Activated T-cell treated with anti-CD3 and anti-CD28 coated beads, Interleukin-2, amount 50 U/mL, for 72 hours (primary cell): ENCODE measurements at places on chromosomes 1 and 21.

GRCh38 chr1:66346057-66346795 lies 187.7 kb upstream of the SGIP1 start:
- H3K27ac ChIP-seq = peak overlapping the region; percentile 94
- no peaks in the 10 kb centered on the region for H3K27me3 ChIP-seq
- H3K4me1 ChIP-seq = peaks cover 94% of the 10 kb centered on the region
- DNase-seq = no peak

DNA sequence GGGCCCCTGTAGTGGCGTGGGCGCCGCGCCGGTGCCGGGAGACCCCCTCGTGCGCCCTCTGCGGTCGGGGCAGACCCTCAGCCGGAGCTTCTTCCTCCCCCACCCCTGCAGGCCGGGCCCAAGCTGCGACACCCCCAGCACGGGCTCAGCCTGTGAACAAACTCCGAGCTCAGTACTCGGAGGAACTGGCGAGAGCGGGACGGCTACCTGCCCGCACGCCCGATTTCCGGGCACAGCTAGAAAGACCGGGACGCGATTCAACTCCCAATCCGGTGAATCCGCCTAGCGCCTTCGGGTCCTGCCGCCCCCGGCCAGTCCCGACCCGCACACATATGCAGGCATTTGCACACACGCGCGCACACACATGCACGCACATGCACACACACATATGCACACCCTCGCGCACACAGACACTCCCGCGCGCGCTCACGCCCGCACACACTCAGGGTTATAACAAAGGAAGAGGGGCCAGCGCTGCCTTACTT lies 580 bp upstream of the BLACAT1 start:
- H3K27me3 ChIP-seq = peaks cover 80% of the 10 kb centered on the region
- no peak for DNase-seq
- H3K36me3 ChIP-seq = no peaks in the 10 kb centered on the region

DNA sequence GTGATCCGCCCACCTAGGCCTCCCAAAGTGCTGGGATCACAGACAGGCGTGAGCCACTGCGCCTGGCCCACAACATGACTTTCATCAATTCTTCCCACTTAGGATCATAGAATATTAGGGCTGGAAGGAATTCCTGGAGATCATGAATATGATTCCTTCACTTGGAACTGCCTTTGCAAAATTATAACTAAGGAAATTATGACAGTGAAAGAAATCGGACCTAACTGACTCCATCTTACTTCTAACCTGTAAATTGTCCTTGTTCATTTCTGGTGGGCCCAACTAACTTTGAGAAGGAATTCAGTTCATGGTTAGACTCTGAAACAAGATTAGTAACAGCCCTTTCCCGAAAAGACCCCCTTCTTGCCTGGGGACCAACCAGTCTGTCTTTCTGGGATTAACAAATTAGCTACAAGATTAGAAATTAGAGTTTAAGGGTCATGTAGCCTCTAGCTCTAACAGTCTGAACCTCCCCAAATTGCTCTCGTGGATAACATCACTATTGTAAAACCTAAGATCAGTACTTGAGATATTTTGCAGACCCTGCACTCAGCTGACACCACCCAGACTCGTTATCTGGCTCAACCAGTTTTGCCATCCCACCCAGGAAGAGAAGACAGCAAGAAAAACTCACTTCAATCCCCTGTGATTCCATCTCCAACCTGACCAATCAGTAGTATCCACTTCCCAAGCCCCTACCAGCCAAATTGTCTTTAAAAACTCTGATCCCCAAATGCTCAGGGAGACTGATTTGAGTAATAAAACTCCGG lies 14.7 kb downstream of the ZBTB8OS start:
- no peak for DNase-seq
- no peak overlapping the region for H3K27ac ChIP-seq

DNA sequence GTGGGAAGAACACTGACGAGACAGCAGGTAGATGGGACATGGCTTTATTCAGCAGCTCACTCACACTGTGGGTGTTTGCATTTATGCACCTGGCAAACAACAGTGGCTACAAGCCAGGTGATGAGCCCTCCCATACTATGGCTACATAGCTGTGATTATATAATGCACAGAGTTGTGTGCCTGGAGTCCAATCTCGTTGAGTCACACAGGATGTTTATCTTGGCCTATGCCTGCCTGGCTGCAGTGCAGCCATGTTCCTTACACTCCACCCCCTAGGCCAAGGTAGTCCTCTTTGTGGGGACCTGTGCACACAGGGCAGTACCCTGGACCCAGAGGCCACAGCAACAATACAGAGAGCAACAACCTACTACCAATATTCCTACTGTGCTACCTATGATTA lies 1643.8 kb downstream of the MRPL39 start:
- no peak overlapping the region for H3K4me3 ChIP-seq
- no peaks in the 10 kb centered on the region for H3K27me3 ChIP-seq
- H3K27ac ChIP-seq = no peak overlapping the region

DNA sequence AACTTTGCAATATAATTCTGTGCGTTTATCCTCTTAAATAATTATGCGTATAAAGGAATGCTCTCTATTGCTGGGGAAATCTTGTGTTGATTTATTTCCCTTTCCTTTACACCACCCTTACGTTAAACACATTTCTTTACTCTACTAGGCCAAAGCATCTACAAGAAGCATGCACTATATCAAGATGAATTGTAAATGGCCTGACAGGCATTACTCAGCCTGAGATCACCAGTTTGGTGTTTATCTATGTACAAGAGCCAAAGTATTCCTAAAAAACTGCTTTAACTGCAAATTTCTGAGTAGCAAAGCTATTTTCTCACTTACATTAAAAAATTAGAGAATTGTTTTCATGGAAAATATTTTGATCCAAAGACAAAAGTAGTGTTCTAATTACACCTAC lies 114.8 kb downstream of the TYW3 start:
- no peaks in the 10 kb centered on the region for H3K4me1 ChIP-seq
- no peak for DNase-seq
- H3K27me3 ChIP-seq = no peaks in the 10 kb centered on the region
- H3K4me3 ChIP-seq = no peak overlapping the region
- no peak overlapping the region for H3K27ac ChIP-seq

DNA sequence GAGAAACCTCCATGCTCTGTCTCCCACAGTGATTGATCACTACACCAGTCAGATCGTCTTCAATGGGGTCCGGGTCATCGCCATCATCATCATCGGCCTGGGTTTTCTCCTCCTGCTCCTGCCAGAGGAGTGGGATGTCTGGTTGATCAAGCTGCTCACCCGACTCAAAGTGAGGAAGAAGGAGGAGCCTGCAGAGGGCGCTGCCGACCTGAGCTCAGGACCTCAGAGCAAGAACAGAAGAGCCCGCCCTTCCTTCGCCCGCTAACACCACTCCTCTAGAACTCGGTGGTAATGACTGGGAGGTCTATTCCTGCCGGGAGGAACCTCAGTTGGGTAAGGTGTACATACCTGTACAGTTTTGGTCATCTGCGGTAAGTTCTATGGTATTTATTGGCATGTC lies 50.3 kb upstream of the COA6 start:
- H3K36me3 ChIP-seq = no peaks in the 10 kb centered on the region
- peak; percentile 77 for DNase-seq
- peaks cover 55% of the 10 kb centered on the region for H3K27me3 ChIP-seq
- peak overlapping the region; percentile 63 for H3K4me3 ChIP-seq

- H3K27me3 ChIP-seq = peaks cover 44% of the 10 kb centered on the region
- H3K4me1 ChIP-seq = peaks cover 13% of the 10 kb centered on the region
- no peak overlapping the region for H3K27ac ChIP-seq
Measured at GRCh38 chr1:47180603-47181094, 9.2 kb downstream of the PDZK1IP1 start.

- no peak for DNase-seq
- no peaks in the 10 kb centered on the region for H3K36me3 ChIP-seq
- no peak overlapping the region for H3K4me3 ChIP-seq
- no peaks in the 10 kb centered on the region for H3K27me3 ChIP-seq
- H3K4me1 ChIP-seq = no peaks in the 10 kb centered on the region
- no peak overlapping the region for H3K27ac ChIP-seq
Measured at GRCh38 chr1:48207536-48208075, 14.9 kb upstream of the SLC5A9 start.

GRCh38 chr1:7702365-7702764 lies 68.7 kb upstream of the VAMP3 start:
- peaks cover 55% of the 10 kb centered on the region for H3K27me3 ChIP-seq
- no peak overlapping the region for H3K27ac ChIP-seq
- no peak overlapping the region for H3K4me3 ChIP-seq
- DNase-seq = no peak
- H3K36me3 ChIP-seq = peaks cover 1% of the 10 kb centered on the region
- H3K4me1 ChIP-seq = peaks cover 4% of the 10 kb centered on the region

GRCh38 chr1:25695771-25696311 lies 79.2 kb downstream of the MAN1C1 start:
- no peaks in the 10 kb centered on the region for H3K36me3 ChIP-seq
- H3K27me3 ChIP-seq = no peaks in the 10 kb centered on the region
- DNase-seq = no peak
- peak overlapping the region; percentile 56 for H3K4me3 ChIP-seq

- peak overlapping the region; percentile 97 for H3K27ac ChIP-seq
- peak; percentile 23 for DNase-seq
Measured at GRCh38 chr1:219465212-219466093, 147.5 kb downstream of the ZC3H11B start.

DNA sequence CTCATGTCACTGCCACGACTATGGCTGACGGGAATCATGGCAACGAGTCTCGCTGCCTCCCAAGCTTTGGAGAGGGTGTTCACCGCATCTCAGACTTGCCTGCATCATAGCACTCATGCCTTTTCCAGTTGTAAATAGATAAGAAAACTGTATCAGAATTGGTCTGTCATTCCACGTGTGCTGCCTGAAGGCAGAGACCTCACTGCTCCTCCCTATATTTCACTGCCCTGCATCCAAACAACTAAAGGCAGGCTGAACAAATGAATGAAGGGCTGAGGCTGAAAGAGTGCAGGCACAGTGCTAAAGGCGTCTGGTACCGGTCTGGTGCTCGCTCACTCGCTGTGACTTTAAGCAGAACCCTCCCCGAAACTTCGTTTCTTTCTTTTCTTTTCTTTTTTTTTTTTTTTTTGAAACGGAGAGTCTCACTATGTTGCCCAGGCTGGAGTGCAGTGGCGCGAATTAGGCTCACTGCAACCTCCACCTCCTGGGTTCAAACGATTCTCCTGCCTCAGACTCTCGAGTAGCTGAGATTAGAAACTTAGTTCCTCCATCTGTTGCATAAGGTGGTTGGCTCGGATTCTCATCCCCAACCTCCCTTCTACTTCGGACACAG lies 542 bp downstream of the EIF2B3 start:
- H3K27ac ChIP-seq = peak overlapping the region; percentile 94
- H3K4me1 ChIP-seq = peaks cover 34% of the 10 kb centered on the region
- peaks cover 3% of the 10 kb centered on the region for H3K36me3 ChIP-seq
- peak overlapping the region; percentile 97 for H3K4me3 ChIP-seq
- H3K27me3 ChIP-seq = no peaks in the 10 kb centered on the region
- no peak for DNase-seq

DNA sequence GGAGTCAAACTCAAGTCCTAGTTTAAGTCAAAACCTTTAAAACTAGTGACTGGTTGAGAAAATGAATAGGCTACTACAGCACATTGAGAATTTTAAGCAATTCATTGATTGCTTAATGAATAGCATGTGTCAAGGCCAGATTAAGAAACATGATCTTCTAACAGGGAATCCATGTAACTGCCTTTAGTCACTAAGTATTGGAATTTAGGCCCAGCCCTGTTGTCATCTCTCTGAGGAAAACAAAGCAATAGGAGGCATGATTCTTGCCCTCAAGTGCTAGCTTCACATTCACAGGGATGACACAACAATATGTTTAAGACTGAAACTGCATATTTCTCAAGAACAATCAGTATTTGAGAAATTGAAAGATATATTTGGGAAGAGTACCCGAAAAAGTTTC lies 70.0 kb upstream of the PTGS2 start:
- peaks cover 13% of the 10 kb centered on the region for H3K27me3 ChIP-seq
- H3K36me3 ChIP-seq = peaks cover 11% of the 10 kb centered on the region
- H3K4me1 ChIP-seq = no peaks in the 10 kb centered on the region
- DNase-seq = no peak
- no peak overlapping the region for H3K27ac ChIP-seq

DNA sequence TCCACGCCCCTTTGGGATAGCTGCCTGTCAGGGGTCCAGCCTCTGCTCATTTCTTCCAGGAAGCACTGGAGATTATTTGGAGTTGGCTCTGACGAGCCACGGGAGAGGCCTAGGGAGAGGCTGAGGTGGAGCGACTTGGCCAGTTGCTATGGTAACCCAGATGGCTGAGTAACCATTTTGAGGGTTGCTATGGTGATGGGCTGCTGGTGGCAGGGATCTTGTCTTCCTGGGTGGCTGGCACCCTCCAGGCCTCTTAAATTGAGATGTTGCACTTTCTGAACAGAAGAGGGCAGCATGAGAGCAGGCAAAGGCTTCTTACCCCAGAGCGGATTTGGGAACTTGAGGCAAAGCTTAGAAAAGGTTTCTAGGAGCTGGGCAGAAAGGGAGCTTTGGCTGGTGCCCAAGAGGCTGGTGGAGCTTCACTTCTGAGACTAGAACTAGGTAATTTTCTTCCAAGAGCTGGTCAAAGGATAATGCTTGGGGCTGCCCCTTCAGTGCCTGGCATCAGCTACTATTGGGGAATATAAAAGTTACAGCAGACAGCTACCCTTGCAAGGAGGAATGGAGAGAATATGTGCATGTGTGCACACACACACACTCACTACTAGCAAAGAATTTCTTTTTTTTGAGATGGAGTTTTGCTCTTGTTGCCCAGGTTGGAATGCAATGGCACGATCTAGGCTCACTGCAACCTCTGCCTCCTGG lies 72.5 kb downstream of the NDUFS5 start:
- peaks cover 29% of the 10 kb centered on the region for H3K4me1 ChIP-seq
- peak; percentile 63 for DNase-seq
- peak overlapping the region; percentile 34 for H3K27ac ChIP-seq
- no peak overlapping the region for H3K4me3 ChIP-seq
- H3K36me3 ChIP-seq = no peaks in the 10 kb centered on the region

DNA sequence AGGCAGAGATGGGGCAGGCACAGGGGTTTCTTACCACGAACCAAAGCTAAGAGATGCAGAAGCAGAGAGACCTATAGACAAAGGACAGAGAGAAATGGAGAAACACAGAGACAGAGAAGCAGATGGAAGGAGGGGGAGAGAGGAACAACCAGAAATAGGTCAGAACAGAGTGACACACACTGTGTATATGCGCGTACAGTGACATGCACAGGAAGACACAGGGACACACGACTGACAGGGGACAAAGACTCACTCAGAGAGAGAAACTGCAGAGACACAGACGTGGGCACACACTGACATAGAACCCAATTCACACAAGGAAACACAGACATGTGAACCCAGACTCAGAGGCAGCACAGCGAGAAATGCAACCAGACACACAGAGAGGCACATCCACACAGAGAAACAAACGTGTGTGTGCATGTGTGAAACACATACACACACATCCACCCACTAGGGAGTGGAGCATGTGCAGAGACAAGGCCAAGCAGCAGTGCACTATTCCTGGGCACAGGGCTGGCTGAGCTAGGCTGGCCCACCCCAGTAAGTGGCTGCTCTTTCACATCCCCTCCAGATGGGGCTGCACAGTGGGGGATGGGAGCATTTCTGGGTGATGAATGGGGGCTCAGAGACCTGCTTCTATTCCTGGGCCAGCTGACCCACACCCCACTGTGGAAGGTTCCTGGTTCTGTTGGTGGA lies 123.4 kb upstream of the CSF3R start:
- peaks cover 7% of the 10 kb centered on the region for H3K27me3 ChIP-seq
- no peaks in the 10 kb centered on the region for H3K4me1 ChIP-seq
- DNase-seq = no peak
- no peaks in the 10 kb centered on the region for H3K36me3 ChIP-seq
- no peak overlapping the region for H3K27ac ChIP-seq
- no peak overlapping the region for H3K4me3 ChIP-seq
